ENCODE measurements at places on chromosomes 1 and 21. TPM values are rescaled to one million over a fixed set of nuclear protein-coding genes. Genes with fewer than 3 reads are reported as not detected.

TPTE gene
- total RNA-seq = not detected

TRIM45 gene
- total RNA-seq = 6.6 TPM

TFF2 gene
- not detected for total RNA-seq

C1QB gene
- 172 TPM for total RNA-seq

LCE2B gene
- total RNA-seq = not detected

DYNLT5 gene
- 0.33 TPM for total RNA-seq

DNA sequence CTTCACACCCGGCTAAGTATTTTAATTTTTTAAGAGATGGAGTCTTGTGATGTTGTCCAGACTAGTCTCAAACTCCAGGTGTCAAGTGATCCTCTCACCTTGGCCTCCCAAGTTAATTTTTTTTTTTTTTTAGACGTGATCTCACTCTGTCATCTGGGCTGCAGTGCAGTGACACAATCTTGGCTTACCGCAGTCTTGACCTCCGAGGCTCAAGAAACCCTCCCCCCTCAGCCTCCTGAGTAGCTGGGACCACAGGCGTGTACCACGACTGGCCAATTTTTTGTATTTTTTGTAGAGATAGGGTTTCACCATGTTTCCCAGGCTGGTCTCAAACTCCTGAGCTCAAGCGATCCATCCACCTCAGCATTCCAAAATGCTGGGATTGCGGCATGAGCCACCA lies 11.7 kb upstream of the IFNLR1 start:
- no peak overlapping the region for H3K27ac ChIP-seq
- H3K4me3 ChIP-seq = no peak overlapping the region
- H3K36me3 ChIP-seq = no peaks in the 10 kb centered on the region
- H3K27me3 ChIP-seq = no peaks in the 10 kb centered on the region
- no peak for DNase-seq
- H3K4me1 ChIP-seq = peaks cover 13% of the 10 kb centered on the region

DNA sequence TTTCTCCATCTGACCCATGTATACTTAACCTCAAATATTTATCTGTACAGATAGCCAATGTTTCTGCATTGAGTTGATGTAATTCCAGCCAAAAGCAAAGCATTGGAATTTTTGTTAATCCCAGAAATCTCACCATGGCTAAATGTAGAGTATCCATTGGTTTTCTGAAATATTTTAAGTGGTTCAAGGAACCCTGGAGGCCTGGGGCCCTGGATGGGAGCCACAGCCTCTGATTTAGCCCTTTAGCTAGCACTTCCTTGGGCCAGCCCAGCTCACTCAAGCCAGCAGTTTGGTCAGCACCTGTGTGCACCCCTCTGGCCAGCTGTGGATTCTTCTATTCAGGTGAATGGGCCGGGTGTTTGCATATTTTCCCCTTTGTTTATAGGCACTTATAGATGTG lies 18.8 kb upstream of the EPS8L3 start:
- peaks cover 6% of the 10 kb centered on the region for H3K4me1 ChIP-seq
- DNase-seq = no peak
- H3K4me3 ChIP-seq = no peak overlapping the region
- no peaks in the 10 kb centered on the region for H3K36me3 ChIP-seq

DNA sequence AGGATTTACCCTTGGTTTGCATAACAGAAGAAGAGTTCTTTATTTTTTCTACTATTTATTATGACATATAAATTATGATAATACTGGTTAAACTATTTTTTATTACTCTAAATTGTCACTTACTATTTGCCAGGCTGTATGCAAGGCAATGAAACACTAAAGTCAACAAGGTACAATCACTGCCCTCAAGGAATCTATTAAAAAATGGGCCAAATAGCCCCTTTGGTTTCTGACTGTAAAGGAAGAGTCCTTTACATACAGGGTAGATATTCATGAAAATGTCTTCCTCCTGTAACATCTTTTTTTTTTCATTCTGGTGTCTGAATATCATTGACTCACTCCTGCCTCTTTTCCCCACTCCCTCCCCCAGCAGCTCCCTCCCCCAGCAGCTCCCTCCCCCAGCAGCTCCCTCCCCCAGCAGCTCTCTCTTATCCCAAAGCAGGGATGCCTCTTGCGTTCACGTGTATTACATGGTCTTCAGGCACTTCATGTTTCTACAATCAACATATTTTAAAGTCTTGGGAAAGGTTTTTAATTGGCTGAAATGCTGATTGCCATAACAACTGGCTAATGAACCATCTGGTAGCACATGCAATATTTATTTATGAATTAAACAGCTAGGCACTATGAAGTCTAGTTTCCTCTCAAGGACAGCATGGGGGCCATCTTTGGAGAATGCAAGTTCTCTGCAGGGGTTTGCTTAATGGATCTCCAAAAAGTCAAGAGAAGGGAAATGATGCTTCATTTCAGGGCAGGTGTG lies 400.4 kb upstream of the PLXNA2 start:
- no peaks in the 10 kb centered on the region for H3K27me3 ChIP-seq
- no peak overlapping the region for H3K4me3 ChIP-seq
- H3K36me3 ChIP-seq = no peaks in the 10 kb centered on the region
- no peak for DNase-seq
- no peaks in the 10 kb centered on the region for H3K4me1 ChIP-seq

- H3K36me3 ChIP-seq = no peaks in the 10 kb centered on the region
- no peak overlapping the region for H3K4me3 ChIP-seq
- DNase-seq = no peak
- no peaks in the 10 kb centered on the region for H3K4me1 ChIP-seq
- H3K27me3 ChIP-seq = no peaks in the 10 kb centered on the region
Measured at GRCh38 chr1:220711056-220711809, 21.1 kb downstream of the C1orf115 start.

- no peak for DNase-seq
- no peak overlapping the region for H3K27ac ChIP-seq
- H3K4me3 ChIP-seq = no peak overlapping the region
- H3K27me3 ChIP-seq = no peaks in the 10 kb centered on the region
- no peaks in the 10 kb centered on the region for H3K4me1 ChIP-seq
- no peaks in the 10 kb centered on the region for H3K36me3 ChIP-seq
Measured at GRCh38 chr1:89276690-89277089, 4.0 kb upstream of the GBP5 start.

- no peak overlapping the region for H3K4me3 ChIP-seq
- DNase-seq = no peak
- H3K27ac ChIP-seq = no peak overlapping the region
- no peaks in the 10 kb centered on the region for H3K4me1 ChIP-seq
Measured at GRCh38 chr1:202158810-202159533, 1.4 kb downstream of the PTPN7 start.

- DNase-seq = no peak
- H3K36me3 ChIP-seq = no peaks in the 10 kb centered on the region
- no peak overlapping the region for H3K4me3 ChIP-seq
- no peaks in the 10 kb centered on the region for H3K27me3 ChIP-seq
- peaks cover 25% of the 10 kb centered on the region for H3K4me1 ChIP-seq
- peak overlapping the region; percentile 21 for H3K27ac ChIP-seq
Measured at GRCh38 chr1:64518692-64519481, 49.0 kb downstream of the CACHD1 start.

DNA sequence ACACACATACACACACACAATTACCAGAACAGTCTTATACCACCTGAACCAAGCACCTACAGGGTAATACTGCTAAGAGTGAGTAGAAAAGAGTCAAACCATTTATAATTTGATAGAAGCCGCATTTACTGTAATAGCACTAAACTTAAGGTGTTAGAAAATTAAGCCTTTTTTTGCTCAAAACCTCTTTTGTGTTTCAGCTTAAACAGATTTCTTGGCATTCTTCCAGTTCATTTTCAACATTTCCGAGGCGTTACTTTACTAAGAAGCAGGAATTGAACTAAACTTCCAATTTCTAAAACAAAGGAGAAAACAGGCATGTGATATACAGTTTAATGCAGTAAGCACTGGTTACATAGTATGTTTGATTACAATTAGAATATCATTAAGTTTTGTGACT lies 387.2 kb downstream of the NCAM2 start:
- no peaks in the 10 kb centered on the region for H3K36me3 ChIP-seq
- no peak overlapping the region for H3K4me3 ChIP-seq
- no peaks in the 10 kb centered on the region for H3K4me1 ChIP-seq
- H3K27ac ChIP-seq = no peak overlapping the region

DNA sequence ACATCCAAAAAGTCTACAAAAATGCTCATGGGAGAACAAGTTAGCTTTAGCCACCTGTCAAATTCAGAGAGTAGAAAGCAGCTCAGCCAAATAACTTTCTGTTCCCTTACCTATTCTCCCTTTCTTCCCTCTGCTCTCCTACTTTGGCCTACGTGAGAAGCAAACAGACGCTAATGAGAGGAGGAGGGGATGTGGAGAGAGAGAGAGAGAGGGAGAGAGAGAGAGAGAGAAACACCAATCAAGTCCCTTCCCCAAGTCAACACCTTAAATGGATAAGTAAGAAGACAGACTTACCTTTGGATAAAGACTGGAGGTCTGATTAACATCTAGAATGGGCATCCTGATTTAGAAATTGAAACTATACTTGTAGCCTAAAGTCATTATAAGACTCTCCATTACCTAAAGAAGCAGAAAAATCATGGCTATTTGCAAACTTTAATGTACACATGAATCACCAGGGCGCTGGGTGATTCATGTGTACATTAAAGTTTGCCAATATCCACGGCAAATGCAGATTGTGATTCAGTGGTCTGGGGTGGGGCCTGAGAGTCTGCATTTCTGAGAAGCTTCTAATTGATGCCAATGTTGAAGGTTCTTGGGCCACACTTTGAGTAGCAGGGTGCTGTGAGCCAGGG lies 13.1 kb upstream of the DUSP12 start:
- no peaks in the 10 kb centered on the region for H3K36me3 ChIP-seq
- no peaks in the 10 kb centered on the region for H3K27me3 ChIP-seq
- no peak for DNase-seq
- no peaks in the 10 kb centered on the region for H3K4me1 ChIP-seq
- no peak overlapping the region for H3K27ac ChIP-seq

DNA sequence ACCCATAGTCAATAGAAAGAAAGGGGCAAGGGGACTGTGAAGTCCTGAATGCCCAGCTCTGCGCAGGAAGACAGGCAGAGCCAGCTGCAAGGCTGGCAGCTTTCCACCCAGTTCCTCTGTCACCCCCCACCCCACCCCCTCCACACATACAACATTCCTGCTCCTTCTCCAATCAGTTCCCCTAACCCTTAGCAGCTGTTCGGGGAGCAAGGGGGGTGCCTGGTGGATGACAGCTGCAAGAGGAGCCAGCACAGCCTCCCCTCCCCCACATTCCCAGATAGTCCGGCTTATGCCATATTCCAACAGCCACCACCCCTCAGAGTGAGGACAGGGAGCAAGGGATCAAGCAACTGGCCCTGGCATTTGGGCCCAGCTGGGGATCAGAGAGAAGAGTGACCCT lies 9.7 kb downstream of the ARHGEF2 start:
- no peak for DNase-seq
- H3K27ac ChIP-seq = peak overlapping the region; percentile 55
- H3K4me3 ChIP-seq = no peak overlapping the region
- no peaks in the 10 kb centered on the region for H3K27me3 ChIP-seq

- H3K27me3 ChIP-seq = no peaks in the 10 kb centered on the region
- H3K27ac ChIP-seq = no peak overlapping the region
- DNase-seq = no peak
- no peaks in the 10 kb centered on the region for H3K4me1 ChIP-seq
- peak overlapping the region; percentile 65 for H3K4me3 ChIP-seq
- H3K36me3 ChIP-seq = no peaks in the 10 kb centered on the region
Measured at GRCh38 chr1:10943991-10944730, 68.3 kb upstream of the TARDBP start.
